ENCODE measurements at places on chromosomes 2 and 18.

DNA sequence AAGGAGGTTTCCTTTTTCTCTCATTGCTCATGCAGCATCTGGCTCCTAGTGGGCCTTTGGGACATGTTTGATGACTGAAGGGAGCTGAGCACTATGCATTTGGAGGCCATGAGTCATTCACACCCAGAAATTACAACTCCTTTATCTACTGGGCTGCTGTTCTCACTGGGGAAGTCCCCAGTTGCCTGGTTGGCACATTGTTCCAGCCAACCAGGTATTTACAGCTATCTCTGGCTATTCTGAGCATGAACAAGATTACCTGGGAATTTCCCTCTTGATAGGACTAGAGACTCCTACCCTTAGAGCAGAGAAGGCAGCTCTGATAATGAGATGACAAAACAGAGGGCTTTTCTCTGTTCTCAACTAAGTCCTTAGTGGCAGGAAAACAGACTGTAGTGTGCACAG, 206.5 kb downstream of the SETBP1 start:
- peak; percentile 55 for DNase-seq

DNA sequence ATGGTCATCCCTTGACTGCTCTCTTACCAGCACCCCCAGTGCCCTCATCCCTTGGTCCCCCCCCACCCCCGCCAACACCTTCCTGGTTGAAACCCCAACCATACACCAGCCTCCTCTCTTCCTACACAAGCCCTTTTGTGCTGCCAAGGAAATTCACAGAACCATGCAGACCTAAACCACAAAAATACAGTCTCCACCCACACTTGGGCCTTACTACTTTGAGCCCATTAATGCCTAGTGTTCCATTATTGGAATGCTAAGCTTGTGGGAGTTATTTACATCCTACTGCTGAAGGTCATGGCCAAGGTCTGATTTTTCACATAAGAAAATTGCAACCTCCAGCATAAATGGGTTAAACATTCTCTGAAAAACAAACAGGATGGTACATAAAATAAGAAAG, 4.1 kb upstream of the CRACDL start:
- DNase-seq = no peak

GRCh38 chr18:21853016-21853415, 112.4 kb downstream of the MIB1 start:
- DNase-seq = no peak

GRCh38 chr2:236823963-236824362, 254.3 kb downstream of the ACKR3 start:
- no peak for DNase-seq

GRCh38 chr2:175435012-175435411, 253.5 kb upstream of the ATP5MC3 start:
- DNase-seq = no peak

- no peak for DNase-seq
These were observed 370.3 kb downstream of the RIT2 start for GRCh38 chr18:42745171-42745570.

- DNase-seq = no peak
These were observed 400.8 kb upstream of the MYT1L start for GRCh38 chr2:2731816-2732284.

DNA sequence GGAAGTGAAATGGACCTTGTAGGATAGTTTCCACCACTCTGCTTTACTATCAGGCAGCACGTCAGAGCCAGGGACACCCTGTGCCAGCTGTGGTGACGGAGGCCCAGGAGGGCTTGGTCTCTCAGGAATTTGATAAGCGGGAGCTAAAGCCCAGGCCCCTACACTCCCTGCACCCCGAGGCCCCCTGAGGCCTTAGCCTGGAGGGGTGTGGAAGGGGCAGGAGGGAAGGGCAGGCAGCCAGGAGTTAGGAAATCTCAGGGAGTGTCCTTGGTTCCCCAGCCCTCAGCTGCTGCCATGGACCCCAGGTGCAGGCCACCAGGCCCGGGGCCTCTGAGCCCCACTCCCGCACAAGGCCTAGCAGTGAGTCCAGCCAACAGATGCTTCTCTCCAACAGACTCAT, 38.2 kb downstream of the PDIA6 start:
- no peak for DNase-seq

DNA sequence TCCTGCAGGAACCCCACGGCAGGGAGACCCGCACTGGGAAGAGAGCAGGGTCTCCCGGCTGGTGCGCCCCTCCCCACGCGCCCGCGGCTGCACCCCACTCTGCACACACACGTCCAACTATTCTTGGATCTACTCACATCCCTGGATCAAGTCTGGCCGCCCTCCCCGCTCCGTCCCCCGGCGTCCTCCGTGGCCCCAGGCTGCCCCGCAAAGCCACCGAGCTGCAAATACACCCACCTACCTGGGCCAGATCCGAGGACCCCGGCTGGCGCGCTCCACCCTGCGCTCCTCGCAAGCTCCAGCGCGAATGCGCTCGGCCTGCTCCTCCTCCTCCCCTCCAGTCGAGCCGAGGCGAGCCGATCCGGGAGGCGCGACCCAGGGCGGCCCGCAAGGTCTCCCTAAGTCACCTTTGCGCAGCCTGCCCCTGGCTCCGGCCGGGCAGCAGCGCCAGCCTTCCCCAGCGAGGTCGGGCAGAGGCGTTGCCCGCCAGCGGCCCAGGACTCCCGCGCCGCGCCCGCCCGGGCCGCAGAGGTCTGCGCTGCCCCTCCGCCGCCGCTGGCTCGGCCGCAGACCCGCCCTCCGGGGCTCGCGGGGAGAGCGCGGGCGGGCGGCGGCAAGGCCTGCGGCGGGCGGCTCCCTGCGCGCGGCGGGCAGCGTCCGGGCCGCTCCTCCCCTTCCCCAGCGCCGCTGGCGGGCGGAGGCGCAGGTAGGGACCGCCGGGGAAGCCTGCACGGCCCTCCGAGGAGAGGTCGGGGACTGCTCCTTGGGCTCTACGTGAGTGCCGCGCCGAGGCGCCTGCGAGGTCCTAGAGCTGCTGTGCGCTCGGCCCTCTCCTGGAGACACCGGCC, 126.0 kb downstream of the OSBPL1A start:
- peak; percentile 86 for DNase-seq

GRCh38 chr18:79864006-79864725, 66.4 kb downstream of the KCNG2 start:
- DNase-seq = no peak

DNA sequence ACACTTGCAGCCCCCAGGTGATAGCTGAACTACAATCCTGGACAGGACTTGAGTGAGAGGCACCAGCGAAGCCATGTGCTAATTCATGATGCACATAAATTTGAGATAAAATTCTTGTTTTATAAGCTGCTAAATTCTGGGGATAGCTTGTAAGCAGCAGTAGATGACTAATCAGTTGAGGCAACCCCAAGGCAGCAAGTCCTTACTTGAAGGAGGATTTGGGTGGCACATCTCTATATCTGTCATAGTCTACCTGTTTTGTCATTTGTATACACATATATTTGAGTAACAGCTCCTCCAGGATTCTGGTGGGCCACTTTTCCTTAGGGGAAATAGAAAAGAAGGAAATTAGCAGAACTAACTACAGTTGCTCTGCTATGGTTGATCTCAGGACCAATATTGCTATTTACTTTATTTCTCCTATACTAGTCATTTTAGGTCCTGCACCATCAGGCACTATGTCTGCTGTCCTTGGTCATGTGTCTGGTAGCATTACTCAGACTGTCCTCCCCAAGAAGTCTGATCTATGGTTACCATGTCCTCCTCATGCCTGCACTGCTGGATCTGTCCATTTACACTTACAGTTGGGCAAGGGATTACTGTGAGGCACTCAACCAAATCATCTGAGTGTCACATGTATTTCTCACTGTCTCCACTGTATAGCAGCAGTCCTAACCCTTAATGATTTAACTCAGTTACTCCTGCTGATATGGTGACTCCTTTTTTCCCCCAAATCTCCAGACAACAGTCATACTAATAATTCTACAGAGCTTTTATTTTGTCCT, 436.0 kb upstream of the CWC22 start:
- no peak for DNase-seq

DNA sequence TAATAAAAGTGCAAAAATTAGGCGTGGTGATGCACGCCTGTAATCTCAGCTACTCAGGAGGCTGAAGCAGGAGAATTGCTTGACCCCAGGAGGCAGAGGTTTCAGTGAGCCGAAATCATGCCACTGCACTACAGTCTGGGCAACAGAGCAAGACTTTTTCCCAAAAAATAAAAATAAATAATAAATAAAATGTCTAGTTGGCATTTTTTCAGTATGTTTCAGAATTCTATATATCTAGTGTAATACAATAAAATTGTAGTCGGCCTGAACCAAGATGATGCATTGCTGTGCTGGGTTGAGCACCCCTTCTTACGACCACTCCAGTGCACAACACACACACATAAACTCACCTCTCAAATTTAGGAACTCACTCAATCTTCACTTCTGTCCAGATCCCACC, 108.2 kb downstream of the XIRP2 start:
- no peak for DNase-seq

GRCh38 chr2:67954093-67954748, 108.6 kb downstream of the C1D start:
- DNase-seq = no peak

- no peak for DNase-seq
These were observed 57.0 kb upstream of the SCN1A start for GRCh38 chr2:166184789-166185188.

GRCh38 chr2:172639823-172640222, 83.9 kb downstream of the PDK1 start:
- DNase-seq = peak; percentile 32
